Inflammatory macrophage treated with lipopolysaccharide for 1 hour (primary cell): ENCODE measurements at places on chromosomes 11 and 22.

DNA sequence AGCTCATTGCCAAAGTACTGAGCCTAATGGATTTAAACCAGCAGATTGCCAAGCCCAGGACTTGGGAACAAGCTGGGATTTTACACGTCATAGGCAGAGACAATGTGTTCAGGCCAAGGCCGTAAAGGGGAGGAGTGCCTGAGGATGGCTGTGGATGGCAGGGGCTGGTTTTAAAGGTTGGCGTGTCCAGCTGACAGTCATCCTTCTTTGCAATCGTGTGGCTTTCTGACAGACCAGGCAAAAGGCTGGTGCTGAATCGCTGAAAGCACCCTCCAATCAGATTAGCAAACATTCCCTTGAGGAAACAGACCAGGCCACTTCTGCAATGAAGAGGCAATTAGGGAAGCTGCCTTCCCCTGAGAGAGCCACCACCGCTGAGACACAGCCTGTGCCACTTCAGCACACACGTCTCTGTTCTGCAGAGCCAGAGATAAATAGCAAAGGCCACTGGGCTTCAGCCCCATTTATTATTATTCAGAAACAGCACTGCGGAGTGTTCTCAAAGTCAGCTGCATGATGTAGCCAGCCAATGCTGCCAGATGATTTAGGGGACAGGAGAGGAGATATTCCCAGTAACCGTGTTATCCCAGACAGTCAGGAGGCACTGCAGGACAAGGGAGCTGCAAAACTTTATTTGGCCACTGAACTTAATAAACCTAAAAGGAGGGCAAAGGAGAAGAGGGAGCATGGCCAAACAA is 54.2 kb upstream of the CSNK2A3 start:
- DNase-seq, result peak; percentile 27

DNA sequence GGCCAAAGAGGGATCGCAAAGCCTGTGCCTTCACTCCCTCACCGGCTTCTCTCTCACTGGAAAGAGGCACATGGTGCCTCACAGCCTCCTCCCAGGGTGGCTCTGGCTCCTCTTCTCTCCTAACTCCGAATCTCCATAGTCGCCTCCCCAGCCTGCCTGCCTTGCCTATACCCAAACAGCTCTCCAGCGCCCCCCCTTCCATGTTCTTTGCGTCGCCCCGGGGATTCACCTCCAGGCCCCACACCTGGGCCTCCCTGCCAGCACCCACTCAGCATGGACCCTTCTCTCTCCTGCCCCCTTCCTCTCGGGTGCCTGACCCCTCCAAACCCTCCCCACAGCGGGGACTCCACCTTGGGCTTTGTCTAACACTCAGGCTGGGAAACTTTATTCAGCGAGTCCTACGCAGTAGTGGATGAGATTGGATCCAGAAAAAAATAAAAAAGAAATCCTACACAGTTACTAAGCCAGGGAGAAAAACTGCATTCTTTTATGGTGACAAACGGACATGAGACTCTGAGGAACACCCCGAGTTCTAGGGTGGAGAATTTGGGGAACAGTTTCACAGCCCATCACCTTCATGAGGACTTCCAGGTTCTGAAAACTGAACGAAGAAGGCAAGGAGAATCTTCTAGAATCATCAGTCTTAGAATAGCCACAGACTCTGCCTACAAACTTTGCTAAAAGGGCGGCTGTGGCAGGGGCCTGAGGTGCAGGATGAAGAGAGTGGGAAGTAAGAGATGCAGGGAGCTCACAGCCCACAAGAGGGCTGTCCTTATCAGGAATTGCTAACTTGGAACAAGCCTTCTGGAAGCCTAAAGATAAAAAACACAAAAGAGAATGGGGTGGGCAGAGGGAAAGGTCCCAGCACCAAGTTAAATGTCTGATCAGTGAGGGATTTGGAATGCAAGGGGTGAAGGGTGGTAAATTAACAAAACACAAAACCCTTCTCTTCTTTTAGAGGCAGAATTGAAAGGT is 5.3 kb downstream of the PPM1F start:
- DNase-seq, result no peak

DNA sequence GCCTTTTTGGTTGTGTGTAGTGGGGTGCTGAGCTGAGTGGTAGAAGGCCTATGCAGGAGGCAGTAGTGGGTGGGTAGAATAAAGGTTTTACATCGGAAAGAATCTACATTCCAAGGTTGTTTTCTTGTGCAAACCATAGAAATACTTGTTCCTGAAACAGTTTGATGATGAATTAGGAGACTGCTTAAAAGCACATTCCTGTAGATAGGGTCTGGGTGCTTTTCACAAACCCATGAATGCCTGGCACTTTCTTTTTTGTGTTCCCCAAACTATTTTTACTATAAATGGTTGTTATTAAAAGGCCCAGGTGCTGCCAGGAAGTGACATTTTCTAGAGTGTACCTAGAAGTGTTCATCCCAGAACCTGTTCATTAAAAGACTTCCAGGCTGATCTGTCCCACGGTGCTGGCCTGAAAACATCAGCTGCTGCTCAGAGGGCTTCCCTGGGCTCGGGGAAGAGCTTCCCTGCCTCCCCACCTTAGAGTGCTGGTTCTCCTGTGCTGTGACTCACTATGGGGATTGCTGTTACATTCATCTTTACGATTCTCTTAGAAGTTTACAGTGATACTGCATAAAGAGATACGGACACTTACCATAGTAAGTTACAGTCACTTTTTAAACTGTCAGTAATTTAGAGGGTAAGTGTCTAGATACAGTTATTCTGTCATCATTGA is 27.9 kb downstream of the PPFIA1 start:
- no peak for DNase-seq

- DNase-seq, result no peak
Observed at GRCh38 chr22:40147388-40148176, 30.1 kb upstream of the TNRC6B start.

DNA sequence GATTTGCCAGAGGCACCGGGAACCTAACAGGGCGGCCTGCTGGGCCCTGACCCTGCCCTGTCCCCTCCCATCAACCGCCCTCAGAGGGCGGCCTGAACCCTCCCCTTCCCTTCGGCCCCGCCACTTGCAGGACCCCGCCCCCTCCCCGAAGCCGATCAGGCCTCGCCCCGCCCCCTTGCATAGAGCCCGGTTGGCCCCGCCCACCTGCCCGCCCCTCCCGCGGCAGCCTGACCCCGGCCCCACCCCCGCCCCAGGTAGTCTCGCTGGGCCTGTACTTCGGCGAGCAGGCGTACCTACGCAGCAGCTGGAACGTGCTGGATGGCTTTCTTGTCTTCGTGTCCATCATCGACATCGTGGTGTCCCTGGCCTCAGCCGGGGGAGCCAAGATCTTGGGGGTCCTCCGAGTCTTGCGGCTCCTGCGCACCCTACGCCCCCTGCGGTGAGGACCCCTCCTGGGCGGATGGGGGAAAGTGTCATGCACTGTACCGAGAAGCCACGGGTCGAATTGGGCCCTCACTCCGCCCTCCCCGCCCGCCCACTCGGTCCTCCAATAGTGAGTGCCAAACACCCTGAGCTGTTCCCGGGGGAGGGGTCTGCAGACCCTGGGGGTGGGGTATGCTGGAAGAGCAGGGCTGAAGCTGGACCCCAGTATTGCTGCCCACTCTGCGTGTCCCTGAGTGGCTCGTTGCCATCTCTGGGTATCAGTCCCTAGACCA is 94.1 kb downstream of the CACNA1I start:
- DNase-seq, result no peak

- no peak for DNase-seq
Observed at GRCh38 chr11:55572548-55572947, 620 bp downstream of the OR4C16 start.

DNA sequence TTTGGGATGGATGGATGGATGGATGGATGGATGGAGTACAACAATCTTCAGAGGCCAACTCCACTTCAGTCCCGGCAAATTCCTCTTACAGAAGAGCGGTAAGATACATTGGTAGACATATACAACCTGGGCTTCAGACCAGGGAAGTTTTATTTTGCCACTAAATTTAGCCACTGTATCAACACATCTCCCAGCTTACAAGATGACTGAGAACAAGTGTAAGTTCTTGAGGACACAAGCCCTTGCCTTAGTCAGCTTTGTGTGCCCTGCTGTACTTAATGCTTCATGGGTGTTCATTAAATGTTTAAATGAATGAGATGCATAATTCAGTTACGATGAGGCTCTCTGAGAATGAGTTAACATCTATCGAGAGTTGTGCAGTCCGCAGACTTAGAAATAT is 127.7 kb downstream of the COMMD9 start:
- no peak for DNase-seq

GRCh38 chr11:119195680-119196079 is 10.4 kb downstream of the NHERF4 start:
- peak; percentile 22 for DNase-seq

DNA sequence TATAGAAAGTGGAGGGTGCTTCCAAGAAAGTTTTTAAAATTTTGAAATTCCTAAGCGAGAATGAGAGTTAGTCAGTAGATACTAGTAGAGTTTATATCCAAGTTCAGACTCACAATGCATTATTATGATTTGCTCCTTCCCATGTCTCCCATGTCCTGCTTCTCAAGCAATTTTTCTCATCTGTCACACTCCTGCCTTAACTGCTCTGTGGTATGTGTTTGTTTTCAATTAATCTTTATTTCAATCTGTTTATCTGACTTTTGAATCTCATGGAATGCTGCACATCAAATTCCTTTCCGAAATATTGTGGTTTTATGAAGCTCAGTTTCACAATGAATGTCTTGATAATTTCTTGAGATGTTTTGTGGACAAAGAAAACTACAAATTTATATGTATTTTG is 18.1 kb downstream of the THY1 start:
- no peak for DNase-seq

DNA sequence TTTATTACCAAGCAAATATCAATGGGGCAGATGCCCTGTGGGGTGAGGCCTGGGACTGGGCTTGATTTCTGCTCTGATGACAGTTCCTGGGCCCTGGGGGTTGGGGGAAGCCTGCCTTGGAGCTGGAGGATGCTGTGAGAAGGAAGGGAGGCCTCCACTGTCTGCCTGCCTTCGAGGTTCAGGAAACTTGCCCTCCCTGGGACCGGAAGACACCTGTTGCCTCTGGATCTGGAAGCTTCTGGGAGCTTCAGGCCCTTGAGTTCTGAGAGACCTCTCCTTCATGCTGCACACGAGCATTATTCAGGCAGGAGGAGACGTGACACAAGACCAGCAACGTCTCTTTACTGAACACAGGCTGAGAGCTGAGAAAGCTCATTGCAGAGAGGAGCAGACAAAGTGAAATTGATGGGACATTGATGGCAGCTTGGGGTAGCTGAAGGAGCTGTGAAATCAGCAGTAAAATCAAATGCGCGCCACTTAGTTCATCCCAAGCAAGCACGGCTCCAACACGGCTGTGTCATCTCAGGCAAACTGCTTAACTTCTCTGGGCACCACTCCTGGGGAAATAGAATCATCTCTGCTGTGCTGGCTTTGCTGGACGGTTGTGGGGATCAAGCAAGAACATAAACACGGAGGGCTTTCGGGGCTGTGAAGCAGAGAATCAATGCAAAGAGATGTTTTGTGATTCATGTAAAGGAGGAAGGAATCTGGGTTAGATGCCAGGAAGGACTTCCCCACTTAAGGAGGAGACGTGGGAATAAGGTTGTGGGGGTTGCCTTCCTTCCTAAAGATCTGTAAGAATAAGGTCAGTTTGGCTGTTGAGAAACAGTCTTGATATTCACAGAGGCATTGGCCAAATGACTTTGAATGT is 64.5 kb downstream of the TP53I11 start:
- DNase-seq, result no peak

GRCh38 chr22:45688600-45689080 is 17.0 kb downstream of the ATXN10 start:
- no peak for DNase-seq

GRCh38 chr11:119100246-119100970 is 1.2 kb downstream of the DPAGT1 start:
- DNase-seq, result peak; percentile 29

GRCh38 chr22:50247748-50248147 is 2.9 kb upstream of the TUBGCP6 start:
- no peak for DNase-seq

DNA sequence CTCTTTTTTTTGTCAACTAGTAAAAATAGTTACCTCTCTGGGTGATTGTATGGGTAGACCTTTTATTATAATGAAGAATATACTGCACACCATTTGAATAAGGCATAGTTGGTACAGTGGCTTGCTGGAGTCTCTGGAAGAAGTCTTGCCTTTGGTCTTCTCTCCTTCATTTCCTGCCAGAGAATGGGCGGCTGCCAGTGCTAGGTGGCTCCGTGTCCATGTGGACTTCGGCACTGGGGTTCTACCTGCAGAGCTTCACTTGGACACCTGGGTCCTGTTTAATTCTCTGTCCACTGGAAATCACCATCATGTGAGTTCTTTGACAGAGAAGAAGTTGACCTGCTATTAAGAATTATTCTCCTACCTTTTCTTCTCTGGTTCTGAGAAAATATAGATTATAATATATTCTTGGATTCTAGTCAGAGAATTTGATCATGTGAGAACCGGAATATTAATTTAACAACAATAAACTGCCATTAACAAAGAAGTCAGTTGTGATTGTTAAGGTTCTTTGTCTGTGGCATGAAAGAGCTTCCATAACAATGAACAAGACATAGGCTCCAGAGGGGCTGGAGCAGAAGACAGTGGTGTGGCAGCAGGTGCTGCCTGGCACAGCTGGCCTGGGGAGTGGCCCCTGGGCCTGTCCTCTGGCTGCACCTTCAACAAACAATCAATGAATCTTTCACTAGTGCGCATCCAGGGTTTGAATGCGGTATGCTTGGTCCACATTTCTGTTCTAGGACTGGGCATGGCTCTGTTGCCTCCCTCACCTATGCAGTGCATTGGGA is 77.5 kb downstream of the PPFIBP2 start:
- no peak for DNase-seq

DNA sequence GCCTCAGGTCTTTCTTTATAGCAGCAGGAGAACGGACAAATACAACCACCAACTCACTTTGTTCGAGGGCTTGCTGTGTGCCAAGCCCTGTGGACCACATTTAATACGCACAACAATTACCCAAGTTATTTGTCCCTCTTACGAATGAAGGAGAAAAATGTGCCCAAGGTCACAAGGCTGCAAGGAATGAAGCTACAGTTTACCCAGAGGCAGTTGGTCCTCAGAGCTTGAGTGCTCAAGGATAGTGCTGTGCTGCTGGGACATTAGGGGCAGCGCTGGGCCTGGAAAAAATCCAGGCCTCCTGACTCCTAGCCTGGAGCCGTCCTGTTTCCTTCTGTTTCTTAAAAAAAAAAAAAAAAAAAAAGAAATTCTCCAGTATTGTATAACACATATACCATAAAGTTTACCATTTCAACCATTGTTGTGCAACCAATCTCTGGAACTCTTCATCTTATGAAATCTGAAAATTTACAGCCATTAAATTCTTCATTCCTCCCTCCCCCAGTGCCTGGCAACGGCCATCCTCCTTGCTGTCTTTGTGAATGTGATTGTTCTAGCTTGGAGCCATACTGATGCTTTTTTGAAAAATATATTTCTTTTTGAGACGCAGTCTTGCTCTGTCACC is 1.0 kb upstream of the C11orf86 start:
- DNase-seq, result peak; percentile 87

GRCh38 chr11:113240790-113241635 is 73.4 kb upstream of the TTC12 start:
- DNase-seq, result no peak

- DNase-seq, result no peak
Observed at GRCh38 chr11:94539420-94539819, 4.3 kb upstream of the FUT4 start.

GRCh38 chr11:55172734-55173415 is 89.1 kb upstream of the TRIM48 start:
- DNase-seq, result no peak
